Fibroblast of upper back skin (primary cell): ENCODE measurements at places on chromosomes 13 and 19.
A peak's percentile ranks its signal among the peaks of the same experiment; 100 is the strongest.

- no peak for DNase-seq
These were observed 3.3 kb upstream of the ATP1A3 start for GRCh38 chr19:41997121-41997850.

GRCh38 chr19:31253526-31254179 lies 95.6 kb downstream of the TSHZ3 start:
- no peak for DNase-seq

DNA sequence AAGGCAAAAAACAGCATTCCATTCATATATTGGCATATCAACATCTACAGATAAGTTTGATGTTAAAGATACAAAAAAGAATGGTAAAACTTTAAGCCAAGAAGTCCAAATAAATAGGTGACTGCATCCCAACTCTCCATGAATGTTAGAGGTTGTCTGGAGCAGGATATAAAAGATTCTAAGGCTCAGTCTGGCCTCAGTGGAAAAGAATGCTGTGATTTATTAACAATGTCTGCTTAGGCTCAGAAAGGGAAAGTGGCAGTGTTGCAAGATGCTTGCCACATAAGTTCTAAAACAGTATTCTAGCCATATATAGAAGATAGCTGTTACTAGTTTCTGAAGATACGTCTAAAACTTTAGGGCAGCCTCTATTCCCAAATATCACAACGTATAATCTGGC lies 179.8 kb upstream of the NBEA start:
- DNase-seq = peak; percentile 23

GRCh38 chr13:76363682-76364289 lies 522.4 kb downstream of the KCTD12 start:
- no peak for DNase-seq

DNA sequence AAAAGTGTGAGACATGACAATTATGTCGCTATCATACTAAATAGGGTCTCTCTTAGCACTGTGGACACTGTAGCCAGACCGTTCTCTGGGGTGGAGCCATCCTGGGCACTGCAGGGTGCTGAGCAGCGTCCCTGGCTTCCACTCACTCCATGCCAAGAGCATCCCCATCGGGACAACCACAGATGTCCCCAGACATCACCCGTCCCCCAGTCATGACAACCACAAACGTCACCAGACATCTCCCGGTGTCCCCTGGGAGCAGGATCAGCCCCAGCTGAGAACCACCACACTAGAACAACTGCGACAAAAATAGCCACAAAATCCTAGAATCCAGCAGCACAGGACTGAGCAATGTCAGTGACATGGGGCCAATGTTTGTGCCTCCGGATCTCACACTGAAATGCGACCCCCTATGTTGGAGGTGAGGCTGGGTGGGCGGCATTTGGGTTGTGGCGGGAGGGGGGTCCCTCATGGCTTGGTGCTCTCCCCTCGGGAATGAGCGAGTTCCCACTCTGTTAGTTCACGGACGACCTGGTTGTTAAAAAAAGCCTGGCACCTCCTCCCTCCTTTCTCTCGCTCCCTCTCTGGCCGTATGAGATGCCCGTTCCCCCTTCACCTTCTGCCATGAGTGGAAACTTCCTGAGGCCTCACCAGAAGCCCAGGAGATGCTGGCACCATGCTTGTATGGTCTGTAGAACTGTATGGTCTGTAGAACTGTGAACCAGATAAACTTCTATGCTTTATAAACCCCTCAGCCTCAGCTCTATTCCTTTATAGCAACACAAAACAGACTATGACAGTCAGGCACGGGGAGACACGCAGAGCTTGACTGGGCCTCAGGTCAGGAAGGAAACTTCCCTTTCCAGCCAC lies 93.9 kb downstream of the GADD45B start:
- no peak for DNase-seq

- DNase-seq = no peak
These were observed 25.3 kb upstream of the GPR183 start for GRCh38 chr13:99332456-99332855.

DNA sequence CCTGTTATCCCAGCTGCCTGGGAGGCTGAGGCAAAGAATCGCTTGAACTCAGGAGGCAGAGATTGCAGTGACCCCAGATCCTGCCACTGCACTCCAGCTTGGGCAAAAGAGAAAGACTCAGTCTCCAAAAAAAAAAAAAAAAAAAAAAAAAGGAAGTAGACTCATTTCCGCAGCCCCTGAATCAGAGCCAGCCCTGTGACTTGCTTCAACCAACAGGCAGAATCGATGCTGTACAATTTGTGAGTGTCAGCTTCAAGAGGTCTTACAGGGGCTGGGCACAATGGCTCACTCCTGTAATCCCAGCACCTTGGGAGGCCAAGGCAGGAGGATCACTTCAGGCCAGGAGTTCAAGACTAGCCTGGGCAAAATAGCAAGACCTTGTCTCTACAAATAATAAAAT lies 12.8 kb downstream of the ANKRD27 start:
- DNase-seq = peak; percentile 19

GRCh38 chr13:70191034-70191433 lies 82.8 kb upstream of the KLHL1 start:
- no peak for DNase-seq
